Esophagus squamous epithelium (tissue), 5 donors: ENCODE measurements at places on chromosomes 13 and 19.

- DNase-seq: no peak
Measured at GRCh38 chr19:49862391-49863253, 4.8 kb downstream of the PNKP start.

GRCh38 chr13:76331943-76332712, 554.1 kb downstream of the KCTD12 start:
- DNase-seq: no peak

DNA sequence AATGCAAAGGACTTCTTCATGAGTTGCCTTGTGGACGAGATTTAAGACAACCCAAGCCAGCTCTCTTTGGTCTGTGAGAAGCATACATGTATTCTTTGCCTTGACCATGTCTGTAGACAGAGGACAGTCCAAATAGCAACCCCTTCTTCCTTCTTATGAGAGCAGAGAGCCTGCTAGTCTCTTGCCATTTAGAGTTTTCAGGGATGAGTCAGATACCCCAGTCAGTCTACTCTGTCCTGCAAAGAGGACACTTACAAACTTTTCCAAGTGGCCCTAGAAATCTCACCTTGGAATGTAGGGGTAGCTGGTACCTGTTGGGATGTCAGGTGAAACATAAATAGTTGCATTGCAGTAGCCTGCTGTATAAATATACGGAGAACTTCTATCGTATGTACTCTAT, 36.7 kb downstream of the DNAJC3 start:
- no peak for DNase-seq

- DNase-seq: no peak
Measured at GRCh38 chr19:3798137-3798536, 12.0 kb upstream of the MATK start.

DNA sequence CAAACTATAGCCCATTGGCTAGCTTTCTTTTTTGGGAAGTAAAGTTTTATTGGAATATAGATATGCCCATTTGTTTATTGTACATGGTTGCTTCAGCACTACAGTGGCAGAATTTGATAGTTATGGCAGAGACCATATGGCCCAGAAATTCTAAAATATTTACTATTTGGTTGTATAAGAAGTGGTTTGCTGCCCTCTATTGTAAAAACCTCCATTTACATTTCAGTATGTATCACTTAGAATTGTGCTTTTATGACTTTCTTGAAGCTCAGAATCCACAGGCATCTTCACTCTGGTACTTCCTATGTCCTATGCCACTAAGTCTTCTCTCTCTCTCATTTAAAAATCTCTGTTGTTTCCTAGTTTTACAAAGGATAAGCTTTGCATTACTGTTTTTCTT, 37.7 kb downstream of the DLEU7 start:
- DNase-seq: no peak

DNA sequence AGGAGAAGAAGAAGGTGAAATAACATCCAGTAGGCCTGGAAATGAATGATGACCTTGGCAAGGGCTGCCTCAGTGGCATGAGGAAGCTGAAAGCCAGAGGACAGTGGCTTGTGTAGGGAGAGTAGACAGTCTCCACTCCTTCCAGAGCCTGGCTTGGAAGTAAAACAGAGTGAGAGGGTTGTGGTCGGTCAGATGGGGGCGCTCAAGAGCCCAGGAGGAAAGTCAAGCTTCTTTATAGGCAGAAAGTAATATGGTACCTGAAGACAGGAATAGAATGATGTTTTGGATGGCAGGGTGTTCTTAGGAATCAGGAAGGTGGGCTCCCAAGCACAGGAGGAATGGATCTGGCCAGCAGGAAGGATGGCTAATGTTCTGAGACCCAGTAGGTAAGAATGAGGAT, 75.1 kb upstream of the TSC22D1 start:
- no peak for DNase-seq
